Right ventricle myocardium superior (tissue), 1 donor: ENCODE measurements at places on chromosomes 11 and 22.
A peak's percentile ranks its signal among the peaks of the same experiment; 100 is the strongest.

GRCh38 chr11:32830413-32830738 lies 649 bp downstream of the PRRG4 start:
- no peak for DNase-seq

DNA sequence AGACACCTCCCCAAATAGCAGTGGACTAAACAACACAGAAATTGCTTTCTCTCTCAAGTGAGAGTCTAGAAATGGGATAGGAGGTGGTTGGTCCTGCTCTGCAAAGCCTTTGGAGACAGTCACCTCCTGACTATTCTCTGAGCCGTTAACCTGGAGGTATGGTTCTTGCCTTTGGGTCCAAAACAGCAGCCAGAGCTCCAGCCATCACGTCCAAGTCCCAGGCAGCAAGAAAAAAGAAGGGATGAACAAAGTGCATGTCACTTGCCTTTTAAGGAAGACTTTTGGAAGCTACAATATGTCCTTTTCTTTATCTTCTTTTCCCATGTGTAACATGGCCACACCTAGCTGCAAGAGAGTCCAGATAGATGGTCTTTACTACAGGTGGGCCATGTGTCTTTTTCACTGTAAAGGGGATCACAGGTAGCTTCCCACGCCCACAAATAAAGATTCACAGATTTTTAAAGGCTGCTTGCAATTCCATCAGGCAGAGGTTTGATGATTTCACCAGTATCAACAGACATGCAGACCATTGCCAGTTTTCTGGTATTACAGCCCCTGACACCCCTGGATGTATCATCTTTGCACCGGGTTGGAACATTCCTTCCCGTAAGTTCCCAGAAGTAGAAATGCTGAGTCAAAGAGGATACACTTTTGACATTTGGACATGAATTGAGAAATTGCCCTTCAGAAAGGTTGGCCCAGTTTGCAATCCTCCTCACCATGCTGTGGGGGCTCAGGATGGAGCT lies 66.0 kb downstream of the MYEOV start:
- DNase-seq: no peak

DNA sequence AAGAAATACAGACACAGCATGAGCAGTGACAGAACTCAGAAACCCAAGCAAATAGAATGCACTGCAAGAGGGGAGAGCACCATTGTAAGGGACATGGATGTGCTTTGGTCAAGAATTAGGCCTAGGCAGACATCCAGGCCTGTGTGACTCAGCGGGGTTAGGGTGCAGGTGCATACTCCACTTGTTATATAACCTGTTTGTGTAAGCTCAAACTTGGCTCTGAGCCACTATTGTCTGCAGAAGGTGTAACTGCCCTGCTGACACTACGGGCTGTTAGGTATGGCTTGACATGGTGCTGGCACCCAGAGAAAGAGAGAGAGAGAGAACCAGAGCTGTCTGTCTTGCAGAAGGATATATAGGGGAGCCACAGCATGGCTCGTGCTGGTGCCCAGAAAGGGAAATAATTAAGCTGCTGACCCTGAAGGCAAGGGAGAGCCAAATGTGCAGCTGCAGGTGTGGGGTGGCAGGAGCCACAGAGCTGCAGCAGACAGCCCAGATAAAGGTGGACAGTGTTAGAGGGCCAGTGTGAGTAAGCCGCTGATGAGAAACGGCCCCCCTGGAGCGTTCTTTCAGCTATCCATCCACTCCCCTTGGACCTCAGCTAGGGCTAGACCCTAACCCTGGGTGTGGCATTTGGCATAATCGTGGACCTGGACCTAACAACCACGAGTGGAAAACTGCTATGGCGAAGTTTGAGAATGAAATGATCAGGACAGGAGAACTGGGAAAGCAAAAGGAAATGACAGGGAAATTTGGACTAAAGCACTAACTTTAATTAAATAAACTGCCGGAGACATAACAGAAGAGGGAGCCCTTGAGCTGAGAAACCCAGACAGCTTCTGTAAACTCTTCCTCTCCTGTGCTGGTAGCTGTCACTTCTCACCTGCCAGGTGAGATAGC lies 253.0 kb upstream of the CCDC179 start:
- no peak for DNase-seq

DNA sequence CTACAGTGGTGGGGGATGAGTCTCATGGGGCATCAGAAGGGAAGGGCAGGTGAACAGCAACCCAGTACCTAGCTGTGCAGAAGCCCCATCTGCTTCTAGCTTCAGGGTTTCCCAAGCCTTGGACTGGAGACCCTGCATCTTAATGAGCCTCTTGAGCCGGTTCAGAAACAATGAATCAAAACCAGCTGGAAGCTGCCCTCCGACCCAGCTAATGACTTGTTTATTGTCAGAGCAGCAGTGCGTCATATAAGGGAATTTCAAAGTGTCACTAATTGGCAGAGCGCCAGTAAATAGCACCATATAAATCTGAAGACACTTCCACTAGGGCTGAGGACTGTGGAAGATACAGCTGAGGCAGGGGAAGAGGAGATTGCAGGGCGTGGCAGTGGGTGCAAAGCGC lies 57.5 kb downstream of the RPUSD4 start:
- no peak for DNase-seq

- no peak for DNase-seq
Observed at GRCh38 chr11:17790453-17790852, 55.9 kb downstream of the KCNC1 start.

DNA sequence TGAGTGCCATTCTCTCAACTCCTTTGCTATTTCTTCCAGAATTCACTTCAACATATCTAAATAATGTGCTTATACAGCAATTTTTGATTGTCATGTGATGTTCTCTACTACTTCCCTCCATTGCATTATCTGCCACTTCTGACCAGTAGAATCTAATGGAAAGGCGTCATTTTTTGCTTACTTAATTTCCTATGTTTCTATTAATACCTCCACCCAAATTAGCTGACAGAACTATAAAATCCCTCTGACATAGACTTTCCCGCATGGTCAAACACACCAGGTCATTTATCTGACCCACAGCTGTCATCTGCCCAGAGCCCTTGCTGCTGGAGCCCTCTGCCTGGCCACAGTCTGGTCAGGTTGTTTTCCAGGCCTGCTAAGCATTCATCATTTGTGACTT lies 258.6 kb upstream of the NARS2 start:
- no peak for DNase-seq

- DNase-seq: peak; percentile 74
Observed at GRCh38 chr11:121886005-121886734, 229.8 kb downstream of the BLID start.

GRCh38 chr22:33757041-33757801 lies 163.1 kb downstream of the LARGE1 start:
- DNase-seq: no peak

- DNase-seq: no peak
Observed at GRCh38 chr11:24226606-24227005, 270.2 kb upstream of the LUZP2 start.

GRCh38 chr11:5922749-5923426 lies 19.2 kb upstream of the OR56A3 start:
- no peak for DNase-seq

DNA sequence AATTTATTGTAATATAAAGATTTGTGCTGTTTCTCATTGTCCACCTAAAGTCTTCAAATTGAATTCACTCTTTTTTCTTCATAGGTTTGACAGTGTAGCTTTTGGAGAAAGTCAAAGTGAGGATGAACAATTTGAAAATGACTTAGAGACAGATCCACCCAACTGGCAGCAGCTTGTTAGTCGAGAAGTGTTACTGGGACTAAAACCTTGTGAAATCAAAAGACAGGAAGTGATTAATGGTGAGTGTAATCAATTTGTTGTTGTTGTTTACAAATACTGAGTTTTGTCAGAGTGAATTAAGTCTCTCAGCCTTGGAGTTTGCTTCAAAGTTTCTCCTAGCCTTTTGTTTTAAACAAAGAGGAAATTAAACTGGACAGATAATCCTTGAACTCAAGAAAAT lies 53.6 kb upstream of the GRIK4 start:
- no peak for DNase-seq

DNA sequence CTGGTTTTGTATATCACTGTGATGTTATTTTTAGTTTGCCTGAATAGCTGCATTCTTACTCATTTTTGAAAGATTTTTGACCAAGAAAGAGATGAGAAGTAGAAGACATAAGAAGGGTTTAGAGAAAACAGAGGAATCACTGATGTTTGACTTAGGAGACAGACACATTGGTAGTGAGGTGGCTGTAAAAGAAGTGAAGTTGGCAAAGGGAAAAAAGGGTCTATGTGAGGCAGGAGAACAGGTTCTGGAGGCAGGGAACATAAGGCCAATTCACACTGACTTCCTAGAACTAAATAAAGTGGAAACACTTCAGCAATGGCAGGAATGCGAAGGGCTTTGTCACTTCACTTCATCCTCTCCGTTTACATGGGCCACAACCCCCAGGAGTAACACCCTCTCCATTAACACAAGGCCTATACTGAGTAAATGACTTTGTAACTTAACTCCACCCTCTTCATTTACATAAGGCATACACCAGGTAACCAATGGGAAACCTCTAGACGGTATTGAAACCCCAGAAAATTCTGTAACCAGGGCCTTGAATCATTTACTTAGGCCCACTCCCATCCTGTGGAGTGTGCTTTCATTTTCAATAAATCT lies 36.5 kb downstream of the CTSC start:
- DNase-seq: no peak

DNA sequence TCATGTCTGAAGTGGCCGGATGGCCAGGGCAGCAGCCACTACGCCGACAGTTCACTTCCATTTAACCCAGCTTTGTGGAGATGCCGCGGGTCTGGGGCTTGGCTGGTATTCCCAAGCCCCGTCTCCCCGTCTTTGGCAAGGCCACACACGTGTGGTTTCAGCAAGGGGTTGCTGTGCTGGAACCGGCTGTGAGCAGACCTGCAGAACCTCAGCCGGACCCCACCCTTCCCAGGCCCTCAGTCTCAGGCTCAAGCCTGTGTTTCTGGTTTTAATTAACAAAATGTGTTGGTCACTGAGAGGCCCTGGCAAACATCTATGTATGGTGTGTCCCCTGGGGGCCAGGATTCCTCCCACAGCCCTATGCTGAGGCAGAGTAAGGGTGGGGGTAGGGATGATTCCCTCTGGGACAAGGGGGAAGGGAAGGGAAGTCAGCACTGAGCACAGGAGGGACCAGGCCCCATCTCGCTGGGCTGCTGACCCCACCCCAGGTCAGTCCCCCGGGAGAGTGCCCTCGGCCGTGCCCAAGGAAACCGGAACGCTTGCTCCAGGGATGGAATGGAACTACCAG lies 9.3 kb downstream of the OSBPL5 start:
- DNase-seq: peak; percentile 40

GRCh38 chr11:21410513-21410912 lies 741.1 kb downstream of the NELL1 start:
- DNase-seq: no peak

DNA sequence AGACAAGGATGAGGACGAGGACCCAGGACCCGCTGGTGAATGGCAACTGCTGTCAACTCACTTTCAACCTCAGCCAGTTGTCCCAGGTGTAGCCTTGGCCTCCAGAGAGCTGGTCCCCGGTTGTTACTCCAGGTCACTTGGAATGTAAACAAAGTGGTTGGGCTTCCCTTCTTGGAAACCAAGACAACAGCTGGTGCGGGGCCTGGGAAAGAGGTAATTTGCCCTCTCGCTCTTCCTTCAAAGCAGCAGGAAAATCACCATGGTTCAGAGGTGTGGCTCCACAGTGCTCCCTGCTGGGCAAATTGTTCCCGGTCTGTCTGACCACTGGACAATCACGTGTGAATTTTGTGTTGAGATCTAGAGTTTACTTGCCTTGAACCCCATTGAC lies 15.0 kb downstream of the SLC1A2 start:
- DNase-seq: no peak

DNA sequence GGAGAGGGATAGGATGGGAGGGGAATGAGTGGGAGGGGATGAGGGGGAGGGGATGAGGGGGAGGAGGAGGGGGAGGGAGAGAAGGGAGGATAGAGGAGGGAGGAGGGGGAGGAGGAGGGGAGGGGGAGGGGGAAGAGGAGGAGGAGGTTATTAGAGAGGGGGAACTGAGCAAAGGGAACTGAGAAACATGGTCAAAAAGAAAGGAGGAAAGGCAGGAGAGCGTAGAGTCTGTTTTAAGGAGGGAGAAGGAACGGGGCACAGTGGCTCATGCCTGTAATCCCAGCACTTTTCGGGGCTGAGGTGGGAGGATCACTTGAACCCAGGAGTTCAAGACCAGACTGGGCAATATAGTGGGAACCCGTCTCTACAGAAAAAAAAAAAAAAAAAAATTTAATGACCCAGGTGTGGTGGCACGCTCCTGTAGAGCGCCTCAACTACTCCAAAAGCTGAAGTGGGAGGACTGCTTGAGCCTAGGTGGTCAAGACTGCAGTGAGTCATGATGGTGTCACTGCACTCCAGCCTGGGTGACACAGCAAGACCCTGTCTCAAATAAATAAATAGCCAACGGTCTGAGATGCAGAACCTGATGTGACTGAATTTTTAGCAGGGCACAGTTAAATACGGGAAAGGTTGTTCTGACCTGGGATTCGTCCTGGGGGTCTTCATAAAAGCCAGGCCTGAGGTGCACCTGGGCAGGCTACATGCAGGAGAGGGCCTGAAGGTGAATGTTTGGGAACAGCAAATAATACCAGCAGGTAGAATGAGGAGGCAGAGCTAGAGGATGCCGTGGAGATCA lies 4.0 kb downstream of the B3GNT6 start:
- no peak for DNase-seq

DNA sequence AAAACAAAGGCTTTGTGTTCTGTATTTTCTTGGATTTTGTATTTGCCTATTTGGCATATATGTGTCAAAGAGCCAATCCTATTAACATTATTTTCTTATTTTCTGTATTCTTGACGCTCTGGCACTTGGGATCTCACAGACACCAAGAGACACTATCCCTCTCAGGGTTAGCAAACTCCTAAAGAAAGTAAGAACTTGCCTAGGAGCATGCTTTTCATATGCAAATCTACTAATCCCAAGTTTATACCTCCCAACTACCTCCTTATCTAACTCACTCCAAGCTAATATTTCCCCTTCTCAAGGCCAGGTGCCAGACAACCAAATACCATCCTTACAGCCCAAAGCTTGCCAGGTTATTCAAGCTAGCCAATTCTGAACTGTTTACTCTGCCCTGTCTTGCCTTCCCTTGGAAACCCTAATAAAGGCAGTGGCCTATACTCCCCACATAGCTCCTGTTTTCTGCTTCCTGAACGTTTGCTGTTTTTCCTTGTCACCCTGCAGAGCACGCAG lies 455.4 kb upstream of the ANO3 start:
- DNase-seq: no peak

GRCh38 chr22:30223303-30223702 lies 23.3 kb downstream of the LIF start:
- no peak for DNase-seq

DNA sequence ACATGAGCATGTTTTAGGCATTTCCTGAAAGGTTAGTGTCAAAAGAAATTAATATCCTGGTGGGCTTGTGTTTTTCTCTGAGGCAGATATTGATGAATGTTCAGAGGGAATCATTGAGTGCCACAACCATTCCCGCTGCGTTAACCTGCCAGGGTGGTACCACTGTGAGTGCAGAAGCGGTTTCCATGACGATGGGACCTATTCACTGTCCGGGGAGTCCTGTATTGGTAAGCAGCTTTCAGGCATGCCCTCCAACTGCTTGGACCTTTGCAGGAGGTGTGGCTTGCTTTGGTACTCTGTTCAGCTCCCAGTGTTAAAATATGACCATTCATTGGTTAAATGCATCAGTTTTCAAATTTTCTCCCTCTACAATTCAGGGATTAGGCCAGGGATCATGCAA lies 658.6 kb upstream of the ANO5 start:
- no peak for DNase-seq
